ENCODE measurements at places on chromosomes 2 and 18.

- DNase-seq: no peak
Observed at GRCh38 chr2:83002706-83003105, 1456.4 kb downstream of the SUCLG1 start.

DNA sequence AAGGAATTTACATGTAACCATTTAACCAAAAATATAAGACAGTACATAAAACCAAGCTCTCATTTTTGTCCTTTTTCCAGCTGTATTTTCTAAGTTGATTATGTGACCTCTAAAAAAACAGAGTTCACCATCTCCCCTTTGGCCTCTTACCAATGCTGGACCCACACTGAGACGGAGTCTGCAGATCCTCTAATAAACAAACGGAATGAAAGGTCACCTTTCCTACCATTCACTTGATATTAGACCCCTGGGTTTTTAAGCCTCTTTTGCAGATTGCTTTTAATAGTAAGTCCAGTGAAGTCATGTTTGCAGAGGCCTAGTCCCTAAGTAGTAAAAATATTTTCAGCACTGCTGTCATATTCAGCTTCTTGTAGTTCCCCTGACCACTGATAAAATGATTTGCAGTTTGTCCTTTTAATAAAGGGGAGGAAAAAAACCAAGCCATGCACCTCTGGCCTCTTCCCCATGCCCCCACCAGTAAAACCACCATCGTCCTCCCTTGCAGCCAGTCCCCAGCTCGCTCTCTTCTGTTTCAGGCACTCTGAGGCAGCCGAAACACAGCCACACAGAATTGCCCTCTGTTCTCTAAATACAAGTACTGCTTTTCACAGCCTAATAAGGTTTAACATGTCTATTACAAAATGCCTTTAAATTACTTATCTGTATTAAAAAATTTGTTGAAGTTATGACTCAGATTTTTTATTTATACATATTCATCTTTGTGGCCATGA, 427.5 kb downstream of the PARD3B start:
- no peak for DNase-seq

GRCh38 chr2:151947813-151948165, 119.6 kb upstream of the ARL5A start:
- DNase-seq: no peak

GRCh38 chr18:75100832-75101630, 107.9 kb downstream of the PTGR3 start:
- no peak for DNase-seq

DNA sequence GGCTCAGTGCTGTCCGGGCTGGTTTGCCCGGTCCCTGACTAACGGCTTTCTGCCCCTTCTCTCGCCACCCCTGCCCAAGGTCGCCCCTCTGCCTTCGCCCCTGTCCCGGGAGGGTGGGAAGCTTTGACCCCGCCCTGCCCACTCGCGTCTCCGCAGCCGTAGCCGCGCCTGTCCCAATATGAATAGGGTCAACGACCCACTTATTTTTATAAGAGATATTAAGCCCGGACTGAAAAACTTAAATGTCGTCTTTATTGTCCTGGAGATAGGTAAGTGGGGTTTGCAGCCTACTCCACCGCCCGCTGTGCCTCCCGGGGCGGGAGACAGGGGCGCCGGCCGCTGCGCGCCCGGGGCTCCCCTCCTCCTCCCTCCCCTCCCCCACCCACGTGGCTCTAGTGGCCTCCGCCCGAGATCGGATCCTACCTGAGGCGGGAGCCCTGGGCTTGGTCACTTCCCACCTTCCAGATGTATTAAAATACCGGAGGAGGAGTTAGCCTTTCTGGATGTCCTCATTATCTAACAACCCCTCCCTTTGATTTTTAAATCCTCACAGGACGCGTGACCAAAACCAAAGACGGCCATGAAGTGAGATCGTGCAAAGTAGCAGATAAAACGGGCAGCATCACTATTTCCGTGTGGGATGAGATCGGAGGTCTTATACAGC, 633 bp downstream of the NABP1 start:
- no peak for DNase-seq

DNA sequence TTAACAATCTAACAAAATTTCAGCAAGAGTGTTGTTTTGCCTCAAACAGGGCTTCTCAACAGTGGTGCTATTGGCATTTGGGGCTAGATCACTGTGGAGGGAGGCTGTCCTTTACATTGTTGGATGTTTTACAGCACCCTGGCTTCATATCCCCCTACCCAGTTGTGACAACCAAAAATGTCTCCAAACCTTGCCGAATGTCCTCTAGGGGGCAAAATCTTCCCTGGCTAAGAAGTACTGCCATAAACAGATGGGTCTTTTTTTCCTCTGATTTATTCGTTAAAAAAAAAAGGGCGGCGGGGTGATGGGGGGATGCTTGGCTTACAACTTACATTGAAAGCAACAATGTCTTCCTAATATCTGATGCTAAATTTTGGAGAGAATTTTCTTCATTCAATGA, 207.6 kb upstream of the CCDC150 start:
- no peak for DNase-seq

DNA sequence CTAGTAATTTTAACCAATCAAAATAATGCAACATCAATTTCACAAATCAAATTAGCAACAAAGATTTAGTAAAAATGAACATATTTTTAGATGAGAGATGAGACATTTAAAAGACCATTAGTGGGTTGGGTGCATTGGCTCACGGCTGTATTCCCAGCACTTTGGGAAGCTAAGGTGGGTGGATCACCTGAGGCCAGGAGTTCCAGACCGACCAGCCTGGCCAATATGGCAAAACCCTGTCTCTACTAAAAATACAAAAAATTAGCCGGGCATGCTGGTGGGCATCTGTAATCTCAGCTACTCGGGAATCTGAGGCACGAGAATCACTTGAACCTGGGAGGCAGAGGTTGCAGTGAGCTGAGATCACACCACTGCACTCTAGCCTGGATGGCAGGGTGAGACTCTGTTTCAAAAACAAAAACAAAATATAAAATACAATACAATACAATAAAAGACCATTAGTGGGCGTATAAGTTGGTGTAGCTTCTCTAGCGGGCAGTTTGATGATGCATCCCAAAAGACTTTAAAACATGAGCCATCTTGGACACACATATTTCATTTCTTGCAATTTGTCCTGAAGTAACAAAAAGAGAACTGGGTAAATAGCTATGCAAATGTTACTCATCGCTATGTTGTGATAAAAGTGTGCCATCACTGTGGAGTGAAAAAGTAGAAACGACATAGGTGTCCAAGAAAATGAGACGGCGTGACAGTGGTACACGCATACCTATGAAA, 101.8 kb downstream of the COL6A3 start:
- DNase-seq: no peak

DNA sequence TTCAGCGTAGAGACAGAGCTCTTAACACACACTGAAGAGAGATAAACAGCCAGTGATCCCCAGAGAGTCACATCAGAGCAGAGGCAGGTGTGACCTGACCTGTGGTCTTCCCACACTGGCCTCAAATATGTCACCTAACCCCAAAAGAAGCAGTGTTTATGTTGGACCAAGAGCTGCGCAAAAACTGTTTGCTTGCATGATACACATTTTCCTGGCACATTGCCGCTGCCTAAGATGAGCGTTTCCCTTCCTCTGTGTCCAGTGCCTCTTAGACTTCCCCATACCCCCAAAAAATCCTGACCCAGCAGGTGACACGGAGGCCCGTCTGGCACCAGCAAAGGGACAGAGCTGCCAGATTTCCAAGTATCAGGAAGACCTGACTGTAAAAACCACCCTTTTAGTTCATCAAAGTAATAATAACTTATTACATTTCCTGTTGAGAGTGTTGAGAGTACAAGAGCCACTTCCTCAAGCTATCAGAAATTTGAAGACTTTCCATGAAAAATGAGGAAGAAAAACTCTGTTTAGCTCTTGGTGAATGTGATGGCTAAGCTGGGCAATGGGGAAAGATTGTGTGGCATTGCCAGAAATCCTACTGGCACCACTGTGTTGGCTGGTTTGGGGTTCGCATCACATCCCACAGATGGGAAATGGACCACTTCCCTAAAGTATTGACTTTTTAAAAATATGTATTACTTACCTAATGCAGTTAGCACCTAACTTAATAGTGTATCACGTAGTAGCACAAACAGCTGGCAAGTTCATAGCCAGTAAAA, 6.7 kb downstream of the TNFRSF11A start:
- DNase-seq: no peak

All from fibroblast of skin of left biceps (primary cell).